Activated CD8-positive, alpha-beta memory T cell treated with anti-CD3 and anti-CD28 coated beads, Interleukin-2, amount 10 ng/mL, durations not matched to agents 7 days and 5 days (primary cell): ENCODE measurements at places on chromosomes 4 and X. TPM values are rescaled to one million over a fixed set of nuclear protein-coding genes. Genes with fewer than 3 reads are reported as not detected.

- peak overlapping the region; percentile 28 for H3K27ac ChIP-seq
- no peaks in the 10 kb centered on the region for H3K36me3 ChIP-seq
- H3K4me3 ChIP-seq: peak overlapping the region; percentile 67
- no peak for DNase-seq
These were observed 29.0 kb downstream of the PDHA1 start for GRCh38 chrX:19372547-19373331.

- no peaks in the 10 kb centered on the region for H3K27me3 ChIP-seq
- no peak overlapping the region for H3K27ac ChIP-seq
- H3K4me3 ChIP-seq: peak overlapping the region; percentile 94
- DNase-seq: no peak
- peaks cover 64% of the 10 kb centered on the region for H3K4me1 ChIP-seq
- H3K36me3 ChIP-seq: peaks cover 24% of the 10 kb centered on the region
These were observed 1.5 kb downstream of the TSPAN5 start for GRCh38 chr4:98656886-98657285.

DNA sequence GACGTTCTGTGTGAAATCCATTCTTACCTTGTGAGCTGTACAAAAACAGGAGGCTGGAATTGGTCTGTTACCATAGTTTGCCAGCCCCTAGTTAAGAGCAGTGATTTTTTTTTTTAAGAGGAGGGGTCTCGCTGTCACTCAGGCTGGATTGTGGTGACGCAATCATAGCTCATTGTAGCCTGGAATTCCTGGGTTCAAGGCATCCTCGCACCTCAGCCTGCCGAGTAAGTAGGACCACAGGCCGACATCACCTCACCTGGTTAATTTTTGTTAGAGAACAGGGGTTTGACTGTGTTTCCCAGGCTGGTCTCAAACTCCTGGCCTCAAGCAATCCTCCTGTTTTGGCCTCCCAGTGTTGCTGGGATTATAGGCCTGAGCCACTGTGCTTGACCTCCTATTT, 7.5 kb downstream of the USP9X start:
- no peak overlapping the region for H3K4me3 ChIP-seq
- H3K27me3 ChIP-seq: no peaks in the 10 kb centered on the region
- H3K36me3 ChIP-seq: peaks cover 16% of the 10 kb centered on the region
- no peak for DNase-seq

DNA sequence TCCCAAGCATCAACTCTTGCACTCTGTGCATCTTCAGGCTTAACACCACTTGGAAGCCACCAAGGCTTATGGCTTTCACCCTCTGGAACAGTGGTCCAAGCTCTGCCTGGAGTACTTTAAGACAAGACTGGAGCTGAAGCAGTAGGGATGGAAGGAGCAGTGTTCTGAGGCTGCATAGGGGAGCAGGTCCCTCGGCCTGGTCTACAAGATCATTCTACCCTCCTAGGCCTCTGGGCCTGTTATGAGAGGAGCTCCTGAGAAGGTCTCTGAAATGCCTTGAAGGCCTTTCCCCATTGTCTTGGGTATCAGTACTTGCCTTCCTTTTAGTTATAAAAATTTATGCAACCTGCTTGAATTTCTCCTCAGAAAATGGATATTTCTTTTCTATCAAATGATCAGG, 286.7 kb downstream of the CPXCR1 start:
- no peaks in the 10 kb centered on the region for H3K4me1 ChIP-seq
- H3K27ac ChIP-seq: no peak overlapping the region
- no peaks in the 10 kb centered on the region for H3K27me3 ChIP-seq
- H3K4me3 ChIP-seq: no peak overlapping the region

- no peak for DNase-seq
- H3K27ac ChIP-seq: no peak overlapping the region
- no peaks in the 10 kb centered on the region for H3K27me3 ChIP-seq
- no peaks in the 10 kb centered on the region for H3K4me1 ChIP-seq
These were observed 88.2 kb downstream of the PHOX2B start for GRCh38 chr4:41660352-41660751.

DNA sequence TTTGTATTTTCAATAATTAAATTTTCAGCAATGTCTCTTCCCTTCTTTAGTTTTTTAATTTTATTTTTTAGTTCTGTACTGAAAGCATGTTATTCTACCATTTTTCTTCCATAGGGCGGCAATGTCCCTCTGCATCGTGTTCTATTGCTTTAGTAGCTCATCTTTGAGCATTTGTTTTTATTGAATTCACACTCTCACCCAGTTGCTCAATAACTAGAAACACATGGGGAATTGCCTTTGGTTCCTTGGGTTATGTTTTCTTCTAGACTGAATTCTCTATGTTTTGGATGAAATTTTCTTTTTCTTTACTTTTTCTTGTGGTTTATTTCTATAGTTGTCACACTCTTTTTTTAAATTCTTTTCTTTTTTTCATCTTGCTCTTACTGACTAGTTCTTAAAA, 233.8 kb upstream of the LDB2 start:
- H3K36me3 ChIP-seq: no peaks in the 10 kb centered on the region
- no peaks in the 10 kb centered on the region for H3K4me1 ChIP-seq
- DNase-seq: no peak
- no peak overlapping the region for H3K27ac ChIP-seq

GRCh38 chr4:101005659-101006058, 341.7 kb downstream of the PPP3CA start:
- no peaks in the 10 kb centered on the region for H3K27me3 ChIP-seq
- DNase-seq: no peak
- H3K4me3 ChIP-seq: no peak overlapping the region
- peaks cover 13% of the 10 kb centered on the region for H3K4me1 ChIP-seq
- H3K36me3 ChIP-seq: peaks cover 7% of the 10 kb centered on the region

DNA sequence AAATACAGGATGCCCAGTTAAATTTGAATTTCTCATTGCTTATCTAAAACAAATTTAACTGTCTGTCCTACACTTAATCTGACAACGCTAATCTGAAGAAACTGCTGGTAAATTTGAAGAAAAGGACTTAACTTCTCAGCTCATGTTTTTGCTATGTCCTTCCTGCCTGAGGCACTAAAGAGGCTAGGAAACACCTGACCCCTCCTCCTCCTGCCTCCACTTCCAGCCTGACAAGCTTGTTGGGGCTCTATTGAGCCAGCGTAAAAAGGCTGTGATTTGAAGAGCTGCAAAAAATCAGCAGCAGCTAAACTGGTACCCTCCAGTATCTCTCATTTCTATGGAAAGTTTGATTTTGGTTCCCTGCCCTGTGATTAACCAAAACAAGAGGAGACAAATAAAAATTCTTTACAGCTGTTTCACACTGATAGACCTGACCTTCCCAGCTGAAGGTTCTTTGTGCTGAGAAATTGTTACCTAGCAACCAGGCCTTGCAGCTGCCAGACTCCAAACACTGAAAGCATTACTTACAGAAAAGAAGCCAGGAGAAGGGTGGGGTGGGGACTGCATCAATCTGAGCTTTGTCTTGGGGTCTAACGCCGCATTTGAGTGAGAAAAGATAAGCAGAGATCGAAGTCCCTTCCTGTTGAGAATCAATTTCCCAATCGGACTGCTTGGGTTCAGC, 35.0 kb downstream of the DCX start:
- no peak overlapping the region for H3K4me3 ChIP-seq
- no peak overlapping the region for H3K27ac ChIP-seq

DNA sequence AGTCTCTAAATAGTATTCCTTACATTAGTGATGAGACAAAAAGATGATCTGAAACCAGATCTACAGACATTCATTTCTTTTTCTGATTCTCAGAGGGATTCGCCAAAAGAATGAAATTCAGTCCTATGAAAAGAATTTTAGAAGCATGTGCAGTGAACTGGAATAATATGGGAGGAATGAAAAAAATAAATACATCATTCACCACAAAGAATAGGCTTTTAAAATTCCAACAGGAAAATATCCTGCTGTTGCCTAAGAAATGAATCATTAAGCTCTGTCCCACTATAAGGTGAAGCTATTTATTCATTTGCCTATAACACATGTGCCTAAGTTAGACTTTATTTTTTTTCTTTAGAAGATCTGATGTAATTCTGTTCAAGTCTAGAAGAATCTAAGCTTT, 165.9 kb downstream of the IL15 start:
- H3K27me3 ChIP-seq: no peaks in the 10 kb centered on the region
- no peaks in the 10 kb centered on the region for H3K36me3 ChIP-seq
- no peak overlapping the region for H3K4me3 ChIP-seq
- peaks cover 2% of the 10 kb centered on the region for H3K4me1 ChIP-seq
- no peak overlapping the region for H3K27ac ChIP-seq

DNA sequence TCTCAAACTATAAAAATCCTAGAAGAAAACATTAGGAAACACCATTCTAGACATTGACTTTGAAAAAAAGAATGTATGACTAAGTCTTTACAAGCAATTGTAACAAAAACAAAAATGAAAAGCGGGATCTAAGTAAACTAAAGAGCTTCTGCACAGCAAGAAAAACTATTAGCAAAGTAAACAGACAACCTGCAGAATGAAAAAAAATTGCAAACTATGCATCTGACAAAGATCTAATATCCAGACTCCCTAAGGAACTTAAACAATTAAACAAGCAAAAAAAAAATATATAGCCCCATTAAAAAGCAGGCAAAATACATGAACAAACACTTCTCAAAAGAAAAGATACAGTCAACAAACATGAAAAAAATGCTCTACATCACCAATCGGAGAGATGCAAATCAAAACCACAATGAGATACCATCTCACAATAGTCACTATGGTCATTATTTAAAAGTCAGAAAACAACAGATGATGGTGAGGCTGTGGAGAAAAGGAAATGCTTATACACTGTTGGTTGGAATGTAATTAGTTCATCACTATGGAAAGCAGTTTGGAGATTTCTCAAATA, 168.1 kb downstream of the EPHA5 start:
- H3K4me3 ChIP-seq: no peak overlapping the region
- no peaks in the 10 kb centered on the region for H3K4me1 ChIP-seq
- H3K36me3 ChIP-seq: no peaks in the 10 kb centered on the region
- H3K27me3 ChIP-seq: no peaks in the 10 kb centered on the region
- no peak overlapping the region for H3K27ac ChIP-seq
- DNase-seq: no peak

- H3K27ac ChIP-seq: no peak overlapping the region
- H3K36me3 ChIP-seq: no peaks in the 10 kb centered on the region
- no peaks in the 10 kb centered on the region for H3K4me1 ChIP-seq
- no peak overlapping the region for H3K4me3 ChIP-seq
These were observed 49.2 kb downstream of the CDS1 start for GRCh38 chr4:84632092-84632491.

GRCh38 chr4:166073783-166074182, 200.7 kb downstream of the TLL1 start:
- no peaks in the 10 kb centered on the region for H3K4me1 ChIP-seq
- H3K4me3 ChIP-seq: no peak overlapping the region
- no peaks in the 10 kb centered on the region for H3K27me3 ChIP-seq

DNA sequence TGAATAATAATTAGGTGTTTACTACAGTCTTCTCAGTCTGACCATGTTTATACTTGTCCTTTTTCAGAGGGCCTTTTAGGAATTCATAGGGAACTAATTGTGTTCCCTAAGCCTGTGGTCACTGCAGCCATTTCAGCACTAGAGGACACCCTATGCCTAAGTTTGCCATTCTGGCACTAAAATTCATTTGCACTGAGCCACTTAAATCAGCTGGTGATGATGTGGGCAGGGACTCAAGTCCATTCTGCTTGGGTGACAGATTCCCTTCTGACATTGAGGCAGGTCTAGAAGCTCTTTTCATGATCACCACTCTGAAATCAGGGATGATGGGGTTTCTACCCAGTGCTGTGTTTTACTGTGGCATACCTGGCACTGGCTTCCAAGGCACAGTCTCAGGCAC, 1178.9 kb upstream of the DIAPH2 start:
- no peaks in the 10 kb centered on the region for H3K27me3 ChIP-seq
- H3K4me3 ChIP-seq: no peak overlapping the region
- no peaks in the 10 kb centered on the region for H3K4me1 ChIP-seq
- DNase-seq: no peak
- H3K27ac ChIP-seq: no peak overlapping the region

GRCh38 chr4:118732591-118733330, 47.6 kb downstream of the METTL14 start:
- H3K27me3 ChIP-seq: no peaks in the 10 kb centered on the region
- peaks cover 28% of the 10 kb centered on the region for H3K36me3 ChIP-seq
- peaks cover 14% of the 10 kb centered on the region for H3K4me1 ChIP-seq
- no peak for DNase-seq
- no peak overlapping the region for H3K27ac ChIP-seq

IBSP gene
- total RNA-seq: not detected

RENBP gene
- total RNA-seq: 7.5 TPM

CLDN22 gene
- not detected for total RNA-seq

CCDC110 gene
- not detected for total RNA-seq

MAGEA6 gene
- not detected for total RNA-seq
